BJ (cell line): ENCODE measurements at places on chromosomes 3 and 15. TPM values are rescaled to one million over a fixed set of nuclear protein-coding genes. Genes with fewer than 3 reads are reported as not detected.

The LMAN1L gene
- polyA plus RNA-seq = not detected in 2 replicates

The SOX14 gene
- polyA plus RNA-seq = not detected in 2 replicates

The JAGN1 gene
- polyA plus RNA-seq = 46.5 and 47.2 TPM in 2 replicates

The RPS17 gene
- 3,235 and 5,021 TPM in 2 replicates for polyA plus RNA-seq

The PLD1 gene
- 6.4 and 10.5 TPM in 2 replicates for polyA plus RNA-seq

- DNase-seq = no peak
Observed at GRCh38 chr3:81436182-81436581, 325.3 kb downstream of the GBE1 start.

DNA sequence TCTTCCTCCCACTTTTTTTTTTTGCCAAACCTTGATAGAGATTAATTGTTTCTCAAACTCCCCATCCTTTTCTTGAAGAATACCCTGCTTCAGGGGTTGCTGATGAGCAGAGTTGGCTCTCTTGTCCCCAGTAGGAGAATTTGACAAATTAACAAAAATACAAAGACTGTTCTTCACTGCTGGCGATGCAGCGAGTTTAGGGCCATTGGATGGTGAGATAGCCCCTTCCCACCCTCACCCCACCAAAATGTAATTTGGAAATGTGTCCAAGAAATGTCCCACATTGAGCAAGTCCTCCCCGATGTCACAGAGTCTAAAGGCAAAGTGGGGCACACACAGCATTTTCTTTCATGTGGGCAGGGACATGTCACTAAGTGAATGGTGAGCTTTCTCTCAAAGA lies 136.0 kb upstream of the RARB start:
- no peak for DNase-seq

DNA sequence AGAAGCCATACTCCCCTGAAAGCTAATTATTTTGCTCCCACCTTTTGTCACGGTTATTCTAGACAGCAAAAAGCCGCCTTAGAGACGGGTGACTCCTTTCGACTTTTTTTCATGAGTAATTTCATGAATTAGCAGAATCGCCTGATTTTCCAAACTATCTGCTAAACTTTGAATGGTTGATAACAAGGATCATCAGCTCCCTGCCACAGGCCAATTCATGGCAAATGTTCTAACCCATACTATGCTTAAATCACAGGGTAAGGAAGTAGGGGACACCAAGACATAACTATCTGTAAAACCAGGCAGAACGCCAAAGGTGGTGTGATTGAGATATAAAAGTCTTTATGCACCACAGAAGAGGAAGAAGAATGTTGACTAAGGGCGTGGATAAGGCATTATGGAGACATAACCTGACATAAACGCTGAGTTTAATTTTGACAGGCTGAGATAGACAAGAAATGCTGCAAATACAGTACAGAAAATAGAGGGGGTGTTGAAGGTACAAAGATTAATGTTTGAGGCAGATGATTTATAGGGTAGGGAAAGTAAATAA lies 891 bp upstream of the DMXL2 start:
- DNase-seq = no peak
